ENCODE measurements at places on chromosomes 7 and 10.

DNA sequence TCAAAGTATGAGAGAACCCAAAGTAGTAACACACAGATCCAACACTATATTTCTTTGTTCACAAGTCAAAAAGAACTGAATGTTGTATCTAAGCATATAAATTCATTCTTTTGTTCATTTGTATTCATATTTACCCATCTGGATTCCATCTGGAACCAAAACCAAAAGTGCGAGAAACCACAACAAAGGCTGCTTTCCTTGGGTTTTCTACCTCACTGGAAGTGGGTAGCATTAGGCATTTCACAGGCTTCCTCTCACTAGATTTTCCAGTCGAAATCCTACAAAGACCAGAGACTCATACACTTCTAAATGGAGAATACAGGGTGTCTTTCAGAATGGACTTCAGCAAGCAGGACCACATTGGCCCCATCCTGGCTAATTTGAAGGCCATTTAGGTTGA lies 109.8 kb upstream of the WNT16 start:
- no peak for DNase-seq

GRCh38 chr7:124089621-124090020 lies 56.8 kb upstream of the TMEM229A start:
- DNase-seq, result no peak

DNA sequence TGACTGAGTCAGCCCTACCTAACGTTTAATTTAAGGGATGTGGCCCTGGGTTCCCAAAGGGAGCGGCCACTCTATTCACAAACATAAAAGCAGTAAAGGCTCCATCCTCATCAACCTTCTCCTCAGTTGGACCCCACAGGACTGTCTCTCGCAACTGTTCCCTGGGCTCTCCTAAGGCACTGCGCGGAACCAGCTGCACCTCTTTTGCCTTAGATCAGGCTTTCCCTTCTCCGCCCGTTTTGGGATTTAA lies 689 bp upstream of the GTPBP4 start:
- no peak for DNase-seq

DNA sequence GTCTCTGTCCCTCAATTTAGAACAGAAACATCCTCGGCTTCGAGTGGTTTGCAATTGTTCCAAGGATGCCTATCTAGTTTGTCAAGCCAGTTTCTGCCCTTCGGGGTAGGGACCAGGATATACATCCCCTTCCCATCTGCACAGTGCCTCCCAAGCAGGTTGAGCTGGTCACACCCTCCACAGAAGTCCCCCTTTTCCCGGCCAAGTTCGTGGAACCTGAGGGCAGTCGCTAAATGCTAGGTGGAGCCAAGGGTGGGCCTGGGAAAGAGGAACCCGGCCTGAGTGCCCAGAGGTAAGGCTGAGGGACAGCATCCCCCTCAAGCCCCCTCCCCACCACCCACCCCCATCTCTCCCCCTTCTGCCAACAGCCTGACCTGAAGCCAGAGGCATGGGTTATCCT lies 62.4 kb upstream of the NANOS1 start:
- DNase-seq, result no peak

GRCh38 chr10:83724471-83725241 lies 414.7 kb upstream of the GHITM start:
- no peak for DNase-seq

DNA sequence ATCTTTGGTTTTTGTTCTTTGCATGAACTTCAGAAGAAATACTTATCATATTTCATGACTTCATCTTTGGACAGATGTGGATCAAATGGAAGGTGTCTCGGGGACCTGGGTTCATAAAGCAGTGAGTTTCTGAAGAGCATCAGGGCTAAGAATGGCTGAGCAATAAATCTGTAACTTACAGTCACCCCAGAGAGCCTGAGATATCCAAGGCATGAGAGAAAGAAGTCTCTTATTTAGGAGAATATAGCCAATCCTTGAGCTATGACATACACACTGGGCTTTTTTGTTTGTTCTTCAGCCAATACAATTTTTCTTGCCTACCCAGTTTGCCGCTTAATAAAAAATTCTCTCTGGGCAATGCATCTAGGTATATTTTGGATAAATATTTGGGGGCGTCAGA lies 252.6 kb upstream of the INHBA start:
- no peak for DNase-seq

- DNase-seq, result no peak
These were observed 23.5 kb upstream of the ABLIM1 start for GRCh38 chr10:114681542-114681941.

DNA sequence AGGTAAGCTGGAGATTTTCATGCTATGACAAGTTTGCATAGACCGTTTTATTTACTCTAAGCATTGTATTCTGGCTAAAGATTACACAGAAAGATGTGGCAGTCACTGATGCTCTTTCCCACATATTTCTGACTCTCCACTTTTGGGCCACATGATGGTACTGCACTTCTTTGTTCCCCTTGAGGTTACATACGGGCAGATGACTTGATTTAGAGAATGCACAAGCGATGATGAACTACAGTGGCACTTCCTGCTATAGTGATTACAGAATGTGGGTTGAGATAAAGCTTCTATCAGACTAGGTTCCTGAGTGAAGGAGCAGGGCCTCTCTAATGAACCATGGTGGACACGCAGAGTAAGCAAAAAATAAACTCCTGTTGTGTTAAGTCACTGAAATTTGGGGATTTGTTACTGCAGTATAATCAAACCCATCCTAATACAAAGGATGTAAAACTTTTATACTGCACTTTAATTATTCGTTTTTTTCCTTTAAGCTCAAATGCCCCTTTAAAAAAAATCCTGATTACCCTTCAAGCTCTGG lies 177.9 kb downstream of the TAX1BP1 start:
- DNase-seq, result no peak

GRCh38 chr7:36896418-36896817 lies 172.1 kb upstream of the AOAH start:
- no peak for DNase-seq

DNA sequence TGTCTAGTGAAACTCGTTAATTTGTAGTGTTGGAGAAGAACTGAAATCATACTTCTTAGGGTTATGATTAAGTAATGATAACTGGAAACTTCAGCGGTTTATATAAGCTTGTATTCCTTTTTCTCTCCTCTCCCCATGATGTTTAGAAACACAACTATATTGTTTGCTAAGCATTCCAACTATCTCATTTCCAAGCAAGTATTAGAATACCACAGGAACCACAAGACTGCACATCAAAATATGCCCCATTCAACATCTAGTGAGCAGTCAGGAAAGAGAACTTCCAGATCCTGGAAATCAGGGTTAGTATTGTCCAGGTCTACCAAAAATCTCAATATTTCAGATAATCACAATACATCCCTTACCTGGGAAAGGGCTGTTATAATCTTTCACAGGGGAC lies 187.6 kb downstream of the CFTR start:
- no peak for DNase-seq

DNA sequence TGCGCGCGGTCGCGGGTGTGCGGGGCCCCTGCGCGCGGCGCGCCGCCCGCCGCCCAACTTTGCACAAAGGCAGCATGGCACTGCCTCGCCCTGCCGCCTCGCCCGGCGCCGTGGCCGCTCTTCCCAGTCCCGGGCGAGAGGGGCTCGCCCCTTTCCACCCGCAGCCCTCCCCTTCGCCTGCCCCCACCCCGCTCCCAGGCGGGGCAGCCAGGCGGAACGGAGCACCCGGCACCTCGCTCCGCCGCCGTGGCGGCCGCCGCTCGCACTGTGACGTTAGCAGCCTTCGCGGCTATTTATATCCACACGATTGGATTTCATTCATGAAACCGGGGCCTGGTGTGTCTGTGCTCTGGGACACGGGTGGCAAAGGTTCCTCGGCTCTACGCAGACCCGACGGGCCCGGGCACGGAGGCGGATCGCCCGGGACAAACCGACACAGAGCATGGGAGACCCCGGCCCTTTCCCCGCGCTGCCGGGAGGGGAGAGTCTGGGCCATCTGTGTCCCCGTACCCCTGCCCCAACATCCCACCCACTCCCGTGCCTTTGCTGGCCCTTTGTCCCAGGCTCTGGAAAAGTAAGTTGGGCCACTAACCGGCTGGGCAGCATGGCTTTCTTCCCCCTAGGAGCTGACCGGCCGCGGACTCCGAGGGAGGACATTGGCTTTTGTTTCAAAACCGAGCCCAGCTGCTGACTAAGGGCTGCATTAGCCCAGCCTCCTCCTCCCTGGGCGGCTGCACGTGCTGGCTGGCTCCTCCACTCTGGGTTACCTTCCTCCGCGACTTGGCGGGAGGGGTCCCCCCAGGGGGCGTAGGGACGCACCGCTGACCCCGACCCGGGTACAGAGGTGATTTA lies at the start of gene RHOBTB1:
RHOBTB1 (minus strand) TSS at position 128 of the 852 bp plus-strand sequence. CDS start 32,643 bp downstream, outside the sequence.
- DNase-seq, result peak; percentile 37

DNA sequence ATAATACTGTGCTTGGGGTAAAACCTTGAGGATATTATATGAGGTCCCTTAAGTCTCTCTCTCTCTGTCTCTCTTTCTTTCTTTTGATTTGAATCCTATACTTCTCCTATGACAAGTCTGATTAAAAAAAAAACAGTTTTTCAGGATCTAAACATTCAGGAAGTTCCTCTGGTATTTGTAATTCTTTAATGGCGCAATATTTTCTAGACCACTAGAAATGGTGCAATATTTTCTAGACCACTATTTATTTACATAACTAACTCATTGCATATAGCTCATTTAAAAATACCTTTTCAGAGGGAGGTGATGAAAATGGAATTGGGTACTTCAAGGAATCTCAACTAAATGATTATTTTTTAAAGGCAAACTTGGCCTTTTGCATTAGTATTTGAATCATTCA lies 1235.3 kb downstream of the GATA3 start:
- no peak for DNase-seq

GRCh38 chr7:12729112-12729511 lies 41.7 kb downstream of the ARL4A start:
- peak; percentile 87 for DNase-seq

Data from NCI-H2107 (cell line).